BJ (cell line): ENCODE measurements at places on chromosomes 11 and 22. TPM values are rescaled to one million over a fixed set of nuclear protein-coding genes. Genes with fewer than 3 reads are reported as not detected.

Gene KCNK4
- polyA plus RNA-seq, result 0.05 TPM in 1 of 2 replicates, not detected in the other

Gene FOSL1
- polyA plus RNA-seq, result 8.2 and 10.3 TPM in 2 replicates

GRCh38 chr11:77472991-77473800 is 698 bp downstream of the PAK1 start:
- no peak for DNase-seq

DNA sequence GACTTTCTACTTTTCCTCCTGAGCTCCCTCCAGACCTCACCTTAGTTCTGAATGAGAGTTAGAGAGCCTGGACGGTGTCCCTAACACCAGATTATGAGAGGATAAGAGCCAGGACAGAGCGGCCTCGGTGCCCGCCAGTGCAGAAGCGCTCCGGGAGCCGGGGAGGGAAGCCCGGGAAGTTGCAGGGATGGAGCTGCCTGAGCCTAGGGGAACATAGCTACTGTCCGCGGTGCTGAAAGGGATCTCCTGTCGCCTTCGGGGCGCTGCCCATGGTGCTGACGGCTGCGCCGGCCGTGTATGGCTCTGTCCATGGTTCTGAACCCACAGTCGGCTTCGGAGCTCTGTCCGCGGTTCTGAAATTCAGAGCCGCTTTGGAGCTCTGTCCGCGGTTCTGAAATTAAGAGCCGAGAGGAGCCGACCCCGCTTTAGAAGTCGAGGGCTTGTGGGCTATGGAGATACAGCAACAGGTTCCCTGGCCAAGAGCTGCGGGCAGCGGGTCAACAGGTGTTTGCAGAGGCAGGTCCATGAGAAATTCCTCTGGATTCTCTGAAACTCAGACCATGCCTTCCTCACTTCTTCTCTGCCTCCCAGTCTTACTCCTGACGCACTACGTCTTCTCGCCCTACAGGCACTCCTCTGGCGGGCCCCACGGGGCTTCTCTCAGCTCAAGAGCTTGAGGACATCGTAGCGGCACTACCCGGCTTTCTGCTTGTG is 814 bp downstream of the NPAS4 start:
- DNase-seq, result peak; percentile 16

Gene LMNTD2
- 1.6 and 2.5 TPM in 2 replicates for polyA plus RNA-seq

DNA sequence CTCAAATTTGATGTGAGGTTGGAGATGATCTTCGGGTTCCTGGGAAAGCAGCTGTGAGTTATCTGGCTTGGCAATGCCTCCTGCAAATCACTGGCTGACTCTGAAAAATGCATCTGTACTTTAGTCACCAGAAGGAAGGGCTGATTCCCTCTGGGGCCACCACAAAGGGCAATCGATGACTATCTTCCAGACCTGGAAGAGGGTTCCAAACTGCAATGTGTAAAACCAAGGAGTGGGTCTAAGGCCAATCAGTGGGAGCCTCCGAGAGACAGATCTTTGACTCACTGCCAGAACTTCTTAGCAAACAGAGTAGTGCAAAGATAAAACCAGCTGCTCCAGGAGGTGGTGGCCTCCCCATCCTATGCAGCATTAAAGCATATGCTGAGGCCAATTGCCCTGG is 29.1 kb upstream of the PAK1 start:
- no peak for DNase-seq

Gene OR2AT4
- polyA plus RNA-seq, result not detected in 2 replicates

DNA sequence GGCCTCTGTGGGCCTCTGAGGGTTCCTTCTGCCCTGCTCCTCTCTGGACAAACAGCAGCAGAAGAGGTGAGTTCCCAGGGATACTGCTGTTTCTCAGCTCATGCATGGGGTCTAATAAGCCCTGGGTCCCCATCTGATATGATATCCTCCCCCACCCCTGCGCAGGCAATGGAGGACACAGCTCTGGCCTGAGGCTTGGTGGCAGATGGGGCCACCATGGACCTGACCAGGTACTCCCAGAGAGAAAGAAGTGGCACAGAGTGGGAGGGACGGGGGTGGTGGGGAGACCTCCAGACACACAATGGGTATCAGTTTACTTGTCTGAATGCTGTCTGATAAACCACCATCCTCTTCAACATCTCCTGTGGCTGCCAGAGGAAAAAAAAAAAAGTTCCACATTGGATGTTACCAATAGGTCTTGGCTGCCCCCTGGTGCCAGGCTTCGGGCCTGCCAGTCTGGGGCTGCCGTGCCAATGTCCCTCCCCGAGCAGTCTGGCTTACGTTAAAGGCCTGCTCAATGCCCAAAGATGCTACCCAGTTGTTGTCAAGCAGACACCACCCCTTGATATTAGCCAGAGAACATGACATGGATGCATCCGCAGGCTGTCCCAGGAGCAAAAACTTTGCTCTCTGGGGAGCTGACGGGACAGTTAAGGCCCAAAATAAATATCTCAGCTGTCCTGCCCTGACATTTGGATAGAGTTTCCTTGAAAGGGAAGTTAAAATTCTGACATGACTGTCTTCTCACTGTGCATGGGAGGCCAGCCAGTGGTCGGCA is 27.9 kb upstream of the ABCC8 start:
- no peak for DNase-seq

GRCh38 chr11:80655834-80656233 is 1215.0 kb upstream of the TENM4 start:
- no peak for DNase-seq

GRCh38 chr22:35966314-35967045 is 62.1 kb downstream of the RBFOX2 start:
- DNase-seq, result no peak

DNA sequence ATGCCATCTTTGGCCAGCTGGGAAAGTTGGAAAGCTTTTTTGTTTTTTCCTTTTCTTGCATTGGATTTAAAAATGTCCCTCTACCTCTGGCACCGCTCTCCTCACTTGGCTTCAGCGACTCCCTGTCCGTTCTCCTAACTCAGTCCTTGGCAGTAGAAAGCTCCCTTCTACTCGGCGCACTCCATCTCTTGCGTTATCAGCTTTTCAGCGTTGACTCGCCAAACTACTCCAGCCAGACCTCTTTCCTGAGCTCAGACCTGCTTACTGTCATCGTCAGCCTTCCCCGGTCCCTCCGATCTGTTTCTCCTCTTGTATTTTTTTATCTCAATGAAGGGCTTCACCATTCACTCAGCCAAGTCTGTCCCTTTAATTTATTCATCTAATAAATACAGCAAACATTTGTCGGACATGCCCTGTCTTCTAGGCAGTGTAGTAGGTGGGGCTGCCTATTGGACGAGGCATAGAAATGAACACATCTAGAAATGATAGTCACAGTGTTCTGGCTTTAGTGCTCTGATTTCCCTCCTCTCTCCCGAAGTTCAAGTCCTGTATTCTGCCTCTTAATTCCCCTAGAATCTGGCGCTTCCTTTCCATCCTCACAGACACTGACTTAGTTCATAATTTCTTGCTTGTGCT is 839 bp downstream of the CEP164 start:
- DNase-seq, result peak; percentile 18

DNA sequence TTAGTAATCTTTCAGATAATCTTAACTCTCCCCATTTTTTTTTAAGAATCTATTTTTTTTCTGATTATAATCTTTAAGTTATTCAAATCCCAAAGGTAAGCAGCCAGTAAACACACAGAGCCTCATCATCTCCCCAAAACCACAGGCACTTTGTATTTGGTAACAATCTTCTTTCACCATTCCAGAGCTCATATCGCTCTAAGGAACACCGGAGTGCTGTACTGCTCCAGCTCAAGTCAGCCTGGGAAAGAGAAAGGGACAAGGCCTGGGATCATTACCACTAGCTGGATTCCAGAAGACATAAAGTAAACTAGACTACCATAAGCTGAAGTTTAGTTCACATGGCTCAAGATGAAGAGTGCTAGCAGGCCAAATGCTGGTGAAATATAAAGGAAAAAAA is 73.0 kb upstream of the APOA1 start:
- DNase-seq, result no peak

Gene HPS5
- polyA plus RNA-seq, result 15.3 and 23.2 TPM in 2 replicates

- no peak for DNase-seq
These were observed 11.4 kb upstream of the BRD1 start for GRCh38 chr22:49838771-49839717.
